ENCODE measurements at places on chromosomes 12 and 14. TPM values are rescaled to one million over a fixed set of nuclear protein-coding genes. Genes with fewer than 3 reads are reported as not detected.

GRCh38 chr14:94601884-94602391, 10.3 kb upstream of the SERPINA3 start:
- DNase-seq, result peak; percentile 49

DNA sequence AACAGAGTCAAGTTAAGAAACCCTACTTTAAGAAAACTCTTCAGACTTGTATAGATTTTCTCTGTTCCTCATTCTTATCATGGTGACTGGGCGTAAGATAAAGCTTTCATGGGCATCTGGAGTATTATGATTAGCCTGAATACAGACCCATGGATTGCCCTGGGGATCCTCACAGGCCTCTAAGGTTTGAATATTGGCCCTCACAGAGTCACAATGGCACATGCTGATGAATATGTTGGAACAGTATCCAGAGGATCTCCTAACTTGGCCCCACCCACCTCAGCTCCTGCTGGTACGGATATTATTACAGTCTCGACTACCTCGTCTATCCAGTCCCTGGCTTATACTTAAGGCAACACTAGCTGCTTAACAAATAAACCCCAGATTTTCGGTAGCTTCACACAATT, 8.1 kb downstream of the OSBPL8 start:
- DNase-seq, result no peak

GRCh38 chr14:101127224-101127623, 223.7 kb upstream of the RTL1 start:
- peak; percentile 90 for DNase-seq

GRCh38 chr14:75011356-75011994, 8.8 kb downstream of the EIF2B2 start:
- DNase-seq, result no peak

GRCh38 chr14:73789989-73790581, 61.5 kb upstream of the PTGR2 start:
- DNase-seq, result peak; percentile 98

DNA sequence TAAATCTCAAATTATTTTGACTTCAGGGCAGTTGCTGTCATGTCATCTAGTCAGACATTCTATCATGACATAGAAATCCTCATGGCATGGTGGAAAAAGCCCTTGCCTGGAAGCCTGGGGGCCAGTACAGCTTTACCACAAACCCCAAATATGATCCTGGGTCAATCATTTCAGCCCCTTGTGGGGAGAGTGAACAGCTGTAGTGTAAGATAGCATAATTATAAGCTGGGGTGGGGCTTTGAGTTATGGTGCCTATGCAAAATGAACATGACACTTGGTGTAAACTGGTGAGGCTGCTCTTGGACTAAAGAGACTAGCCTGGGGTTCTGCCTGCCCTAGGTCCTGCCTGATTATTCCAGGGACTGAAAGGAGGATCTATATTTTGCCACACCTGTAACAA, 207.7 kb upstream of the DDHD1 start:
- no peak for DNase-seq

DNA sequence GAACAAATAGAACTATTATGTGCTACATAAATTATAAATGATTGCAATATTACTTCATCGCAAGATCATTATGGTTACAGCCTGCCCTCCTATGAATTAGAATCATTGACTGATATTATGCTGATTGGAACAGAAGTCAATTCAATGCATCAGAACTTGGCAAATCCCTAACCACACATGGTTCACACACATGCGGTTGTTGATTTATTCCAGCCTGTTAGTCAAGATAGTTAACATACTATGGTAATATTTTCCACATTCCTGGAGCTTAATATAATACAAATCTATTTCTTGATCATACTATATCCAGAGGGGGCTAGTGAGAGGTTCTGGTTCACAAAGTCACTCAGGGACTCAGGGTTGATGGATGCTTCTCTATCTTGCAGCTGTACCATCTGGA, 9.7 kb upstream of the CACNA1C start:
- no peak for DNase-seq

DNA sequence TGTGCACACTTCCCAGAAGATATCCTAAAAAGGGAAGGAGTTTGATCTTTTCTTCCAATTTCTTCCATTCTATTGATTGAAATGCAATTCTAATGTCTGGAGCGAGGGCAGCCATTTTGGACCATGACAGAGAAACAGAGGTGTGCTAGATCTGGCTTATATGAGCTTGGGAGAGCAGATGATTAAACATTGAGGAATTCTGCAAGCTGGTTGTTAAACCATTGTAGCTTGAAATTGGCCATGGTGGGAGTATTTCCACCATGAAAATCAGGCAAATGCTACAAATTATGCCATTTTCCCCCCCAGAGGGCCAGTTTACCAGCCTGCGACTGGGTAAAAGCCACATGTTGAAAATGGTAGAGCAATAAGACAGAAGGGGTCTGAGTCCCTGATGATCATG, 155.0 kb downstream of the PAWR start:
- no peak for DNase-seq

The MIP gene
- total RNA-seq, result not detected

The E2F7 gene
- 7.1 TPM for total RNA-seq
